Anterior cingulate cortex (tissue), 58 donors: ENCODE measurements at places on chromosomes 7 and 10.

DNA sequence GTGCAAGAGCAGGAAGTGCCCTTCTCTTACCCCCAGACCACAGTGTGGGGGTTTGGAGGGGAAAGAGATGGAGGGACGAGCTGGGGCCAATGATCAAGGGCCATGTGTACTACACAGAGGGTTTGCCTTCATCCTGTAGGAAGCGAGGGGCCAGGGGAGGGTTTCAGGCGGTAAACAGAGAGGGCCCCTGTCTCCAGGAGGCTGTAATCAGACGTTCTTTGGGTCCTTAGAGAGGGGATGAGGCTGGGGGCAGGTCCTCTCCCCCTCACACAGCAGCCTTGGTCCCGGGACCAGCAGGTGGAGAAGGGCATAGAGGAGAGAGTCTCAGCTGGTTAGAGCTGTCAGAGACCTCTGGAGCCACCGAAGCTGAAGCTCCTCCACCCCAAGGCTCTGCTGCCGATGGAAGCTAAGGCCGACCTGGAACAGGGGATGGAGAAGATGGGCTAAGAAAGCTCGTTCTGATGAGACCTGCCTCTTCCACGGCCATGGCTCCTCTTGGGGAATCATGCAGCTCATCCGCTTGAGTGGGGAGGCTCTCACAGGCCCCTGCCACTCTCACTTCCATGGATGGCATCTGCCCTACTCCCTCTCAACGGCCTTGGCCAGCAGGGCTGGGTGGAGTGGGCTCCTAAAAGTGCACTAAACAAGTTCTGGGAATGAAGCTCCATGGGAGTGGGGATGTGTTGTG lies 3.5 kb downstream of the LOXL4 start:
- no peak for DNase-seq

- DNase-seq, result no peak
Measured at GRCh38 chr7:81499262-81500116, 270.4 kb downstream of the HGF start.

GRCh38 chr7:96401200-96401599 lies 79.3 kb upstream of the SLC25A13 start:
- no peak for DNase-seq

- no peak for DNase-seq
Measured at GRCh38 chr10:96287392-96288105, 16.2 kb upstream of the BLNK start.

GRCh38 chr7:26185131-26185843 lies 15.3 kb downstream of the HNRNPA2B1 start:
- no peak for DNase-seq

- no peak for DNase-seq
Measured at GRCh38 chr10:96512524-96513304, 1.0 kb downstream of the TLL2 start.

GRCh38 chr7:46525876-46526275 lies 604.8 kb upstream of the IGFBP3 start:
- no peak for DNase-seq

DNA sequence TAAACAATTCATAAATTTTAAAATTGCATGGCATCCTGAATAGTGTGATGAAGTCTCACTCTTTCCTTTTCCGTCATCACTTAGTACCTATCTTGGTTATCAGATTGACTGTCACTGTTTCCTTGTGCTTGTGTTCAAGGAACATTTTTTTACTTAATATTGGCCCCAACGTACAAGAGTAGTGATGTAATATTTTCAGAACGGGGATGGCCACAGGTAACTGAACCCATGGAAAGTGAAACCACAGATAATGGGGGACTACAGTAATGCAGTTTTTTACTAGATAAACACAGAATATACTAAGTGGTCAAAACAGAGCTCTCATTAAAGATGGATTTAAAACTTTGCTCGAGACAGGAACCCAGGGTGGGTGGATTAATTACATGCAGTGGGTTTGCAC lies 85.4 kb downstream of the MACC1 start:
- DNase-seq, result no peak

DNA sequence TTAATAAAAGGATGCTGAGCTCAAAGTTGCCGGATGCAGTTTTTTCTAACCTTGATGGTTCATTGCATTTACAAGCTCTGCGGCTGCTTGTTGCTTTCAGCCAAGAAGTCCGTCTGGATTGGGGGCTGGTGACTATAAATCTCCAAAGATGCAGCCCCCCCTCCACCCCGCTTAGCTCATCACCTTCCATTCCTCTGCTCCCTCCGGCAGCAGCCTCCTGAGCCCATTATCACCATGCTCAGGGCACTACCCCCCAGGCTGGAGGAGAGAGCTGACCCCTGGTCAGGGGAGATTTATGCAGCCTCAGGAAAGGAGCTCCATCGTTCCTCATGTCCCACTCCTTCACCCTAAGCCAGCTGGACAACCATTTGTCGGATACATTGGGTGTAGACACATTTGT lies 55.3 kb upstream of the ZRANB1 start:
- no peak for DNase-seq

DNA sequence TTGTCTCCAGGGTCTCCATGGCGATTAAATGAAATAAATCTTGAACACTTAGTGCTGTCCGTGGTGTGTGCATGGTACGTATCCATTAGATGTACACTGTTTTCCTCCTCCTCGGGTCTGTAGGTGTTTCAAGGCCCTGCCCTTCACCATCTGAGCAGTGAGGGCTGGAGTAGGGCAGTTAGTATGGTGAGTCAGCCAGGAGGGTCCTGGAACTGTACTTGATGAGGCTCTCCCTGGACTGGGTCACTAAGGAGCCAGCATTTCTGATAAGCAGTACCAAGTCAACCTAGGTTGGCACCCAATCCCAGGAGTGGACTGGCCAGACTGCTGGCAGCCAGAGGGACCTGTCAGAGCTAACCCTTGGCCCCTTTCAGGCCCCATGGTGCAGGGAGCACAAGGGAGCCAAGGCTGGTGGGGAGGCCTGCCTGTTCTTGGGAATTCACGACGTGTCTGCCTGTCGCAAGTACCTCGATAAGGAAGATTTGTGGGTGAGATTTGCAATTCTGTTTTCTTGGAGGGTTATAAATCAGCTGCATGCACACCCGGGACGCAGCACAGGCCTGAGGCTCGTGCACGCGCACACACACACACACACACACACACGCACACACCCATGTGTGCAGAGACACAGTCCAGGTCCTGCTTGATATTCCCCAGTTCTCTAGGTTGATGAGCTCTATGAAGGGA lies 114.2 kb downstream of the ZMIZ1 start:
- no peak for DNase-seq

- DNase-seq, result no peak
Measured at GRCh38 chr7:87426160-87426559, 49.3 kb downstream of the ABCB4 start.

DNA sequence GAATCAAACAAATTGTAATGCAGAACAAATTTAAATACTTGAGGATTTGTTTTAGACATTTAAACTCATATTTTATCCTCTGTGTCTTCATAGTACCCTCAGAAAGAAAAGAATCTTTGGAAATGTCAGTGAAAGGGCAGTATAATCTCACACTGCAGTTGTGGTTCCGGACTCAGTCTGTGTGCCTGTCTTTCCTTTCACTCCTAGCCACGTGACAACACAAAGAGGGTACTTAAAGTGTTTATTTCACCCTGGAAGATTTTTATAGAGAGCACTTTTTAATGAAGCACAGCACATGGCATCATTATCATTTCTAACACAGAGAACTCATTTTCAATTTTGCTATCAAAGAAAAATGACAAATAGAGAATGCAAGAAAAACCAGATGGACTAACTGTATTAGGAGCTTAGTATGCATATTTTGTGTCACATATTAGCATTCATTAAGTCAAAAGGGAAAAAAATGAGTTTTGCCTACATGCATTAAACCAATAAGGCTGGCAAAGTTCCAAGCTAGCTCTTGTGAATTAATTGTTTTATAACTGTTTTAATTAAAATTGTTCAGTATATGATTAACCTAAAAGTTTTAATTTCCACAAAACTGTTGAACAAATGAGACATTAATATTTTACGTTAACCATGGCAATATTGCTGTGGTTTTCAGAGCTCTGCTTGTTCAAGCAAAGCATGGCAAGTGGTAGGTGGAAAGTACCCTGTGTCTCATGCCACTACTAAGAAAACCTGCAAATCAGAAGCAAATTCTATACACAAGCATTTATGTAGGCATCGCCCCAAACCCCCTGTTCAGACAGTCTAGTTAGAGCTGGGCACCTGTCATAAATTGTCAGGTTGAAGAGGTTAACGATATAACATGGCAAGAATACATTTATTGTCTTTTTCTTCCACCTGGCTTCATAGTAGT lies 65.9 kb downstream of the AUTS2 start:
- no peak for DNase-seq

DNA sequence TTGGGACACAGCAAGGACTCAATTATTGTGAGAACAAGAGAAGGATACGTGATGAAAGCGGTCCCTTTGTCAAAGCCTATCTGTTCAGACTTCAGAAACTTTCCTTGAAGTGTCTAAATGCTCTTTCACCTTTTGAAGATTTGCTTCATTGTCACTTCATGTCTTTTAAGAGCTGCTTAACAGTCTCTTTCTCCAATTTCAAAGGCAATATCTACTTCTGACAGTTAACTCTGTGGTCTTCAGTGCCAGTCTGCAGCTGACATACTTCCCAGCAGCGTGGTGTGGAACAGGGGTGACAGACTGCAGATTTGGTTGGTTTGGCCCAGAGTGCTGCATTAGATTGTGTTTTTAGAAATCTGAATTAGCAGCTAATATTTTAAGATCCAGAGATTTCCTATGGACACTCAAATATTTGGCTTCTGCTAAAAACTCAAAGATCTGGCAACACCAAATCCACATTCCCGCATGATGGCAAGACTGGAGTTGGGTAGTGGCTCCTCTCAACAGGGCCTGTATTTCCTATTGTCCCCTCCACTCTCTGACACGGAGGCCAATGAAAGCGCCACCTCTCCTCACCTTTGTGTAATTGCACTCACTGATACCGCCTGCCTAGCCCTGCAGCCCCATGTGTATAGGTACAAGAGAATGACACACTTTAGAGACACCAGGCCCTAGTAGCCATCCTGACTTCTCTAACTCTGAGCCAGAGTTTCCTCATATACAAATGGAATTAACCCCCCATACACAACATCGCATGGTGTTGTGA lies 11.5 kb downstream of the SCRN1 start:
- DNase-seq, result no peak

- no peak for DNase-seq
Measured at GRCh38 chr10:10270126-10271050, 747.3 kb upstream of the CELF2 start.

DNA sequence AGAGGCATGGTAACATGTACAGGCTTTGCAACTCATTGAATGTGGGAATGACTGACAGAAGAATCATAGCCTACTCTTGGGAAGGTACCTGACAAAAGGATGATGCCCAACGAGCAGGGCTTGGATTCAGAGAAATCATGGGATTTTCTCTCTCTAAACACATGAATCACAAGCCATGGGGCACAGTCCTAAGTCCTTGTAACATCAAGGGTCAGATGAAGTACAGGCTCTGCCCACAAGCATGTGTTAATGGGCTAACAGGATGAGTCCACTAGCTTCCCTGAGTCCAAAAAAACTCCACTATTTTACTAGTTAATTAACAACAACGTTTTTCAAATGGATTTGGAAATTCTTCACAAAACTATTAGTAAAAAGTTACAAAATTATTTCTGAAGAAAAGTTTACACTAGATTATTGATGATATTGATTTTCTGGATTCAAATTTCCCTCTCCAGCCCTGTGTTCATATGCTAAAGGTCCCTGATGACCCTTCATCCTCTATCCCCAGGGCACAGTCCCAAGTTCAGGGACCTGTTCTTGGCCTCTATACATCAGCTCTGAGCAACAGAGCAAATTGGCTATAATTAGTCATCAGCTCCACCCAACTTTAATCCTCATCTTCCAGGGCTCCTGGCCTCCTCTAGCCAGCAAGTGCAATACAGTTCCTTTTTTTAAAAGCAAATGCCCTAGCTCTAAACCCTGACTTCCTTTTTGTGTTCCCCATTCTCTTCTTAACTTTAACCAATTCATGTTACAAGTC lies 99.8 kb downstream of the GSAP start:
- DNase-seq, result no peak

GRCh38 chr7:115368998-115369397 lies 447.1 kb downstream of the MDFIC start:
- no peak for DNase-seq

DNA sequence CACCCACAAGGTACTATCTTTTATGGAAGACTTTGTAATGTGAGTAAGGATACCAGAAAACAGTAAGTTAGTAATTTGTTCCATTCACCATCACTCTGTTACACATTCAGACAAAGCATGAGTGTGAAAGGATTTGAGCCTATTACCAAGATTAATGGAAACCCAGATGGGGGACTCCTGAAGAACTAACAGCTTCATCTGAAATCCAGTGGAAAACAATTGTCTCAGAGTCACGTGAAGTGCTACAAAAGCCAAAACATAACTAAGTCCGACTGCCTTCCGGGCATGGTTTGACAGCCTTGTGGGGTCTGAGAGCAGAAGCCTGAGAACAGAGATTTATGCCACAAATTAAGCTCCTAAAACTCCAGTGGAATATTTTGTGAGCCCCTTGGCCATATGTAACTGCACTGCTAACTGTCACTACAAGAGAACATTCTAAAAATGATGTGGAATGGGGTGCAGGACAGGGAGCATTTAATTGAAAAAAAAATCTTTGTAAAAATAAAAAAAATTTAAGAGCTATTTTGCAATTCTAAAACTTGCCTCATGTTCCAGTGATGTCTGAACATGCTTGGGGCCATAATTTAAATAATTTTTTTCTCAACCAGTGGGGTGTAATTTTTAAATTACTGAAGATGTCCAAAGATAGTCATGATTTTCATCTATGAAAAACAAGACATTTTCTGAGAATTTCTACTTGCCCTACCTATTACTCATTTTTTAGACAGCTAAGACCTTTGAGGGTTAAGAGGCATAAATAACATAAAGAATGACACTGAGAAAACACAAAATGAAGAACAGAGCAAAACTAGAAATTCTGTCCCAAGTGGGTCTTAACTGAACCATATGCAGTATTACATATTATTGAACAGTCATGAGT lies 555.0 kb downstream of the INHBA start:
- no peak for DNase-seq

GRCh38 chr7:55105952-55106351 lies 87.1 kb downstream of the EGFR start:
- no peak for DNase-seq

DNA sequence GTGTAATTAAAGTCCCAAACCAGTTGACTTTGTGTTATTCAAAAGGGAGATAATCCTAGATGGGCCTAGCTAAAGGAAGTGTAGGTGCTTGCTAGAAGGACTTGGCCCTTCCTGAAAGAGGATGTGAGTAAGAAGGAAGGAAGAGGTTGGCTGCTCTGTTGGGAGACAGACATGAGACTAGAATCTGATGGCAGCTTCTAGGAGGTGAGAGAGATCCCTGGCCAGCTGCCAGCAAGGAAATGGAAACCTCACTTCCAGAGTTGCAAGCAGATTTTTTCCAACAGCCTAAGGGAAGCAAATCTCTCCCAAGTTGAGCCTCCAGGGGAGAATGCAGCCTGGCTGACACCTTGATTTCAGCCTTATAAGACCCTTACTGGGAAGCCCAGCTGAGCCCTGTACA lies 368.4 kb upstream of the ZMIZ1 start:
- peak; percentile 18 for DNase-seq

- no peak for DNase-seq
Measured at GRCh38 chr7:732094-732541, 5.0 kb upstream of the PRKAR1B start.

GRCh38 chr10:74099836-74100235 lies 50.8 kb downstream of the AP3M1 start:
- DNase-seq, result no peak

GRCh38 chr10:93352638-93353383 lies 129.3 kb downstream of the MYOF start:
- no peak for DNase-seq

- DNase-seq, result no peak
Measured at GRCh38 chr10:2944788-2945187, 122.6 kb upstream of the PFKP start.

GRCh38 chr7:42345478-42346299 lies 108.7 kb upstream of the GLI3 start:
- no peak for DNase-seq
